T47D (cell line): ENCODE measurements at places on chromosomes 5 and 9.

DNA sequence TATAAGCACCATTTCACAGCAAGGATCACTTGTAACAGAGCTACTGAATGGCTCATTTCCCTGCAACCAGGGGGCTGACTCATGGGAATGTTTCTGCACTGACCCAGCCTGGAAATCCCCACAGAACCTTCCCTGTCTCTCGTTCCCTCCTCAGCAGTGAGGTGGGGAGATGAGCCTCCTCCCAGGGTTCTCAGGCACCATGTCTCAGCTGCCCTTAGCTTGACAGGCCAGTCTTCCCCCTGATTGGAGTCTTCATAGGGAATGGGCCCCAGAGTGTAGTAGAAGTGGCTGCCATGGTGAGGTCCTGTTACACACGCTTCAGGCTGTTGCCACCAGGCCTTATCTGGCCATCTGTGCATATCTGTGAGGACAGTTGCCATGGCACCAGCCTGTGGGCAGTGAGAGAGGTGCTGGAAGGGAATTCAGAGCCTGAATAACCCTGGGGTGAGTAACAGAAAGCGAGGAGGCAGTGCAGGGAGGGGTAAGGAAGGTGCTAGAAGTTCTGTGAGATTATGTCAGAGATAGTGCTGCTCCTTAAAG lies 324.4 kb downstream of the ENC1 start:
- peak; percentile 95 for DNase-seq

- DNase-seq, result no peak
Observed at GRCh38 chr5:175616083-175616482, 41.8 kb upstream of the HRH2 start.

DNA sequence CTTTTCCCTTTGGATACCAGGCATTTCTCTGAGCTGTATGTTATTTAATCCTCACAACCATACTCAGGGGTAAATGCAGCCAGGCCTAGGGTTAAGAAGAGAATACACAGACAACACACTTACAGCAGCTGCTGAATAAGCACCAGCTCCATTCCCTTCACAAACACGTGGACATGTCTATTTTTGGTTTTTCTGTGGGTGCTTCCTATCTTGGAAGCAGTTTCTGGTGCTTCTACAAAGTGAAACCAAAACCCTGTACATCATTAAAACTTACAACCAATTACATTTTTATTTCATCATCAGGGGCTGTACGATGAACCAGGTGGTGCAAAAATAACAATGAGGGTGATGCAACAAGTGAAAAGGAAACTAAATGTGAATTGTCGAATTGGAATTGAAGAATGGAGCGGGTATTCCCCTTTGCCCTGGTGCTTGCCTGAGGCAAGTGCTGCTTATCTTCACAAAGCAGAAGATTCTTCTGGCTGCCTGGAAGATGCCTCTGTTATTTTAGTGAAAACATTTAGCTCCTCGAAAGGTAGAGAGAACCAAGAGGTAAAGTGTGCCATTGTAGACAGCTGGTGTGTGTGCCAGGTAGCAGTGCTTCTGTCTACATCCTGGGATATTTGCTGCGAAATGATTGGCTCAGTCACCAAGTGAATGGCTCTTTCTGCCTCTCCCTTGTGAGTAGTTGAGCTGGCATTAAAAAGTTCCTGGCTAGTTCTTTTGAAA lies 18.6 kb upstream of the IFNB1 start:
- no peak for DNase-seq

DNA sequence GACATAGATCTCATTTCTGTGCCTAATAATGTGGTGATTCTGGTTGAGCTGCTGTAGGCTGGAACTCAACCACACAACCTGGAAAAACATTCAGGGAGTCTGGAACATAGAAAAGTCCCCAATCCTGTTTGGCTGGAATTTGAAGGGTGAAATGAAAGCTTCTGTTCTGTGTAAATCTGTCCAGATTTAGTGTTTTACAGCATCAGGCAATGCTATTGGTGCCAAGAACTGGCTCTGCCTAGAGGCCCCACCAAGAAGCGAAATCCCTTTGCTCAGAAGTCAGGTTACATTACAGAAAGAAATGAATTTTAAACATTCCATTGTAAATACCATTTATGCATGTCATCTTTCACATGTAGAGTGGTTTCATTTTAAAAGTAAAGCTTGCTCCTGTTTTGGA lies 56.3 kb downstream of the TMEM174 start:
- DNase-seq, result no peak

- no peak for DNase-seq
Observed at GRCh38 chr5:75720882-75721281, 3.6 kb upstream of the POC5 start.

DNA sequence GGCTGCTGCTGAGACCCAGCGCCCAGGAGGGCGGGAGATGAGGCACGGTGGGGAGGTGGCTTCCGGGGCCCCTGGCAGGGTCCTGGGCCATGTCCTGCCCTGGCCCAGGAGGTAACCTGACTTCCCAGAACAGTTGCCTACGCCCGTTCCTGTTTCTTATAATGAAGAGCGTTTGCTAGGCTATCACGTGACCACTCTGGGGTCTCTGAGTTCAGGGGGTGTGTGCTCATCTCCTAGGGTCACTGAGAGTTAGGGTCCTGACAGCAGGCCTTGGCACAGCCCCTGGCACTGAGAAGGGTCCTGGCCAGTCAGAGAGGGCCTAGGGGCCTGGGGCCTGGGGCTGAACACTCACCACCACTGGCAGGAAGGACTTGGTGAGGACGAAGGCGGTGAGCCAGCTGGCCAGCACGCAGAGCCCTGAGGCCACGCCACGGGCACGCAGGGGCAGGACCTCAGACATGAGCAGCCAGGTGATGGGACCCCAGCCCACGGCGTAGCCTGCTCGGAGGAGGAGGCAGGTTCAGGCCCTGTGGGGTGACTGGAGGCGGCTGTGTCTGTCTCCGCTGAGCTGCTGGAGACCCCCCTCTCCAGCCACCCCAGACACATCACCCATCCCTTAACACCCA lies 6.0 kb downstream of the SLC2A6 start:
- DNase-seq, result no peak

- DNase-seq, result peak; percentile 84
Observed at GRCh38 chr5:127229185-127229889, 61.3 kb upstream of the MEGF10 start.

DNA sequence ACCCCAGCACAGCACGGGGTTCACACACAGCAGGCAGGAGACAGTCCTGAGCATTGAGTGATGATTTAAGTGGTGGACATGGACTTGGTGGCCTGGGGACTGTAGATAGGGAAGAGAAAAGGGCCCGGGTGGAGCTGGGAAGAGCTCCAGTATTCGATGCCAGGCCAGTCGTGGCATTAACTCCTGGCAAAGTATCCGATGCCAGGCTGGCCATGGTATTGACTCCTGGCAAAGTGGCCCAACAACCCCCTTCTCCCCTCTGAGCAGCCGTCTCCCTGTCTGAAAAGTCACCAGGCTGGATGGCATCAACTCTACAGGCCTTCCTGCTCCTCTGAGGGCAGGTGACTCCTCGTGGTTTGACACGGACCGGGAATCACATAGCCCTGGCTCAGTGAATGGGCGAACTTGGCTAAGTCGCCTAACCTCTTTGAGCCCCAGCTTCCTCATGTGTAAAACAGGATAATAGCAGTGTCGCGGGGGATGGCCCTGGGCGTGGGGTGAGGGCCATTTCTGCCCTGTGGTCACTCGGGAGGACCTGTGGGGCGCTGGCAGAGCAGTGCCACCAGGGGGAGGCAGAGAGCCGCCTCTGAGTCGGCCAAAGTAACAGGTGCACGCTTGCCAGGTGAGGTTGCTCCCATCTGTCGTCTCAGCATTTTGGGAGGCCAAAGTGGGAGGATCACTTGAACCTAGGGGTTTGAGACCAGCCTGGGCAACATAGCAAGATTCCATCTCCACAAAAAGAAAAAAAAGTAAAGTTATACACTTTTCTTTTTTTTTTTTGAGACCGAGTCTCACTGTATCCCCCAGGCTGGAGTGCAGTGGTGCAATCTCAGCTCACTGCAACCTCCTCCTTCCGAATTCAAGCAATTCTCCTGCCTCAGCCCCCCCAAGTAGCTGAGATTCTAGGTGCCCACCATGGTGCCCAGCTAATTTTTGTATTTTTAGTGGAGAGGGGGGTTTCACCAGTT lies 5.7 kb upstream of the SEC16A start:
- peak; percentile 82 for DNase-seq

- no peak for DNase-seq
Observed at GRCh38 chr5:115977988-115978387, 15.7 kb downstream of the LVRN start.

- DNase-seq, result no peak
Observed at GRCh38 chr5:95746722-95747679, 15.9 kb downstream of the RHOBTB3 start.

GRCh38 chr5:31471916-31472315 lies 60.0 kb downstream of the DROSHA start:
- no peak for DNase-seq

GRCh38 chr9:81776834-81777233 lies 87.5 kb upstream of the TLE1 start:
- DNase-seq, result no peak

GRCh38 chr5:133434336-133434735 lies 178.0 kb downstream of the FSTL4 start:
- peak; percentile 19 for DNase-seq

DNA sequence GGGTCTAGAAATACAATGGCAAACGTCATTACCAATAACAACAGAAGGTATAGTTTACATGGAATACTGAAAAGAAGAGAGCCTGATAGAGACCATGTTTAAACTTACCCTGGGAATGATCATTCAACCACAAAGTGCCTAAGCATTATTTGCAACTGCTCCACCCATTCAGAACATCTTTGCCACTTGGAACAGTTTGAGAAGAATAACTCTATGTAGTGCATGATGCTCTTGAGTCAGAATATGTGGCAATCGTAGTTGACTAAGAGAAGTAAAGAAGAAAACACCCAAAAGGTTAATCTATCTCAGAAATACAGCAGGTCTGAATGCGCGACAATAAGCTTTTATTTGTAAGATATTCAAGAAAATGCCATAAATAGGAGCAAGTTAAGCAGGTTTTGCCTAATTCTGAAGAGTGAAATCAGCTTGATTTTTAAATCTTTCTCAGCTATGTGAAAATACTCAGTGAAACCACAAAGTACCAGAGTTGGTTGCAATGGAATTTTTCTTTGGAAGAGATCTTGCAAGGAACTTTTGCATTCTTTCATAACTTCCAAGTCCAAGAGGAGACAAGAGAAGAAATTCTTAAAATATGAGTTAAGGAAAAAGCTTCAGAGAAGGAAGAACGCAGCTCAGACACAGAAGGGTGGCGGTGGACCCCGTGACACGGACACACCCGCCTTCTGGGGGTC lies 64.3 kb downstream of the HABP4 start:
- DNase-seq, result no peak

DNA sequence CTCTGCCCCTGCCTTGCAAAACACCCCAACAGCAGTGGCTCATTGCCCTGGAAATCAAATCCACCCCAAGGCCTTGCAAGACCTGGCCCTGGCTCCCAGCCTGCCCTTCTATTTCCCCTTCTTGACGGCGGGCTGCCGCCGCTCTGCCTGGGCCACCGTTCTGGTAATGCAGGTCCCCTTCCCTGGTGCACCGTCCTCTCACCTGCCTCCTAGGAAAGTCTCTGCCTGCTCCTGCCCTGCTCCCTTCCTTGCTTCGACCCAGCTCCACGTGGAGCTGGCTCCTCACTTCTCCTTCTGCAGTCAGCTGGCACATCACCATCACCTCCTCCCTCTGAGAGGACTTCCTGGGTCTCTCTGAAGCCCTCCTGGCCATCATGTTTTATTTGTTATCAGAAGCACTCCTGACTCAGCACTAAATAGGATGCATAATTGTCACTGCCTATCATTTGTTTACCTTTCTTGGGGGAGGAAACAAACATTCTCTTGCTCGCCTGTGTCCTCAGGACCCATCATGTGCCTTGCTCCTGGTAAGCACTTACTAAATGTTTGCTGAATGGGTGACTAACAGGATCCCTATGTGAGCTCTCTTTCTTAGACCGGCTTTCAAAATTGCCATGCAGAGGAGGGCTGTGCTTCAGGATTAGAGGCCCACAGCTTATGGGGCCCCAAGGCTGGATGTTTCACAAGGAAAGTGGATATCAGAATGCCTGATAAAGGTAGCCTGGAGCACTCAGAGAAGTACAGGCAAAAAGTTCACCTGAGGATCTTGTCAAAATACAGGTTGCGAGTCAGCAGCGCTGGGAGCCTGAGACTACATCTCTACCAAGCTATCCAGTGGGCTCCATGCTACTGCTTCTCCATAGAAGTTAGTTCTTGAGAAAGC lies 19.6 kb upstream of the C5orf47 start:
- DNase-seq, result peak; percentile 71

DNA sequence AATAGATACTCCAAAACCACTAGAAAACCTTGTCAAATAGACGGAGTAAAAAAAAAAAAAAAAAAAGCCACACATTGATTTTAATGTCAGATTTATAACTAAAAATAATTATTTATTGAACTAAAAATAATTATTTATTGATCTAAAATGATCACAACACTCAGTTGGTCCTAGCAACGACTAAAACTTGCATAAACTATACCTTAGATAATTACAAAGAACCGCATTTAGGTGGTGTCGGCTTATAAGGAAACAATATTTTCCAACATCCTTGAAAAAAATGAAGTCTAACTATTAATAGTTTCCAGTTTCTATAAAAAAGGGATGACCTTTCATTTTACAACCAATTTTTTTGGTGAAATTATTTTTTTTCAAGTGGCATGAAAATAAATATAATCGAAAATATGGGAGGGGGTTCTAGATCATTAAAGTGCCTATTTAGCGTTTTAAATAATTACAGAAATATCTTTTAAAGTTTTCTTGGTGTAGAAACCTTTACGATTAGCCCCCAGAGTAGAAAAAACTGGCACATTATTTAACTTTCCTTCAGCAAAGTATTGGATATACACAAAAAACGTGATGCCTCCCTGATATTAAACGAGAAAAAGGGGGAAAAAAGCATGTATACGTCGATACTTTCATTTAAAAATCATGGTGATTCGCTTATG lies 3.7 kb downstream of the ARRDC3 start:
- DNase-seq, result no peak

DNA sequence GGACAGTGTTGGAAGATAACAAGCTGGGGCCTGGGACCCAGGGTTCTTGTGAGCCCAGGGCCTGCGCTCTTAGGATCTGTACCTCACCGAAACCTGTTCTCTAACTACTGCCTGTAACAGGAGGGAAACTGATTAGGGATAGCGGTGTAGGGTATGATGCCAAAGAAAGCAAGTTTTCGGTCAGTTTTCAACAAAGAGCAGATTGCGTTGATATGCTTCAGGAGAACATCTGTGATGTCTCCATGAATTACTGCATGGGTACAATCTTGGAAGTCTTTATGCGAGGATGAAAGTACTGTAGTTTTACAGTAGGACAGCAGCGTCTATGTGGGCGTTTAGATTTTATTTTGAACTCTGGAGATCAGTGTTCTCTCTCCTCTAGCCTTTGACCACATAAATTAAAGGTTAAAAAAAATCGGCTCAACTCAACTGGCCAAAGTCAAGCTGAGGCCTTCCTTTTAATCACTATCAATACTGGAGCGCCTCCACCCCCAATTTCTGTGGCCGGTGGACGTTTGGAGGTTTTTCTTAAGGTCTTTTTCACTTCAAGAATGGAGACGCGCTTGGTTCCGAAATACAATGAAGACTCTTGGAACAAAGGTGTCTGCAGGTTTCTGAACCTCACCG lies 3.0 kb downstream of the NFIL3 start:
- DNase-seq, result no peak
